Amniotic epithelial cell (primary cell): ENCODE measurements at places on chromosomes 4 and X.

- peak; percentile 7 for DNase-seq
Measured at GRCh38 chr4:139042981-139043460, 27.4 kb downstream of the NOCT start.

GRCh38 chrX:150772150-150772970, 79.2 kb downstream of the MTMR1 start:
- peak; percentile 46 for DNase-seq

DNA sequence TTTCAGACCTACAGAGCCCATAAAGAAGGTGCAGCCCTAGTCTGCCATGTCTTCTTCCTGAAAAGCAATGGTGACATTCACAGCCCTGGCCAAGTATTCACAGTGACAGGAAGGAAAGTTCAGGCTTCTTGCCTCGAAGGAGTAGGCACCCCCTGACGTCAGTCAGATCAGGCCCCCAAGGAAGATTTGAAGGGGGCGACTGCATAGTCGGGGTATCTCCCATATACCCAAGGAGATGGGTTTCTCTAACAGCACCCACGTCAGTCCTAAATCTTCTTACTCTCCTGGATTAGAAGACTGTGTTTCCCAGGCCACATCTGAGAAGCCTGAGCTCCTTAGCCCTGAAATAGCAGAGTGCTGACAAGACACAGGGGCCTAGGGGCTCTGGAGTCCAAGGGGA, at the start of gene PPEF2:
Gene PPEF2 (minus strand): TSS at position 101 of the 400 bp plus-strand sequence. CDS start 6,127 bp downstream, outside the sequence.
- no peak for DNase-seq

DNA sequence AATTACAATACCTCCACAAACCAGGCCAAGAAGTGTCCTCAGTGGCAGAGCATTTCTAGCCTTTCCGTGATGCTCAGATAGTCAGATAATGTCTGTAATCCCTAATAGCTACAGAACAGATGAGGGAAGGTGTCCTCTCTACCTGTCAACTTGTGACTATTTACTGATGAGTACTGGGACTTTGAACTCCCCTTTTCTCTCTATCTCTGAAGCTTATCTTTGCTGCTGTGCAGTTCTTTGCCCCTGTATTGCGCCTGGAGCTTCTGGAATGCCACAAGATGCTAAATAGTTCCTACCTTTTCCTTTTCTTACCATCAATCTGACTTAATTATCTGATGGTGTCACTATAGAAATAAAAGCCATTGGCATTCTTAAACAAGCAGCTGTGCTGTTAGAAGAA, 30.5 kb downstream of the FGF2 start:
- DNase-seq = no peak

DNA sequence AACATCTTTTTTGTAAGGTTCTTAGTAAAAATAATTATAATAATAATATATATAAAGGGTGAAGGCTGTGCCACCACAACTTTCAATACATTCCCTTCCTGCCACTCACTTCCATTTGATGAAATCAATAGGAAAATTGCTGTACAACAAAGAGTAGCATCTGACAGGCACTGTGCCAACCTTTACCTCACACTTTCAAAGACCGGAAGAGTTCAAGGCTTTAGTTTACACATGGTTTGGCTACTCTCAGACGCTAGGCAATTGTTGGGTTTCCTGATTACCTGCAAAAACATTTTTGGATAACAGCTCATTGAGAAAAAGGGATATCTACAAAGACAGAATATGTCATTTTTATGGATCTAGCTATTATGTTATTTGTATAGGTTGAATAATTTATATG, 5.5 kb upstream of the ING2 start:
- DNase-seq = no peak

GRCh38 chr4:5192271-5192670, 141.0 kb downstream of the STK32B start:
- no peak for DNase-seq

DNA sequence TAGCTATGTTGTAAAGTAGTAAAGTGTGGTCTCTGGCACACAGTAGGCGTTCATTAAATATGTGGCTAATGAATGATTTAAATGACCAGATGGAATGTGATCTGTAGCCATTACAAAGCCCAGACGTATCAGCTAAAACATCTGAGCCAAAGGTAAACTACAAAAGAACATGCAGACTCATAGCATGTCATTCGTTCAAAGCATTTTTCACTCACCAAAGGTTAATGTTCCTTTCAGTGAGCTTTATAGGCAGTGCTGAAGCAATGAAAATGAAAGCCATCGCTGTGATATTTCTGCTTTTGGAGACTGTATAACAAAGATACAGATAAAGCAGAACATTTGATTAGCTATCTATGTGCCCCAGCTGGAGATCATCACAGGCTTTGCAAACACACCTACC, 50.5 kb downstream of the F9 start:
- DNase-seq = no peak

DNA sequence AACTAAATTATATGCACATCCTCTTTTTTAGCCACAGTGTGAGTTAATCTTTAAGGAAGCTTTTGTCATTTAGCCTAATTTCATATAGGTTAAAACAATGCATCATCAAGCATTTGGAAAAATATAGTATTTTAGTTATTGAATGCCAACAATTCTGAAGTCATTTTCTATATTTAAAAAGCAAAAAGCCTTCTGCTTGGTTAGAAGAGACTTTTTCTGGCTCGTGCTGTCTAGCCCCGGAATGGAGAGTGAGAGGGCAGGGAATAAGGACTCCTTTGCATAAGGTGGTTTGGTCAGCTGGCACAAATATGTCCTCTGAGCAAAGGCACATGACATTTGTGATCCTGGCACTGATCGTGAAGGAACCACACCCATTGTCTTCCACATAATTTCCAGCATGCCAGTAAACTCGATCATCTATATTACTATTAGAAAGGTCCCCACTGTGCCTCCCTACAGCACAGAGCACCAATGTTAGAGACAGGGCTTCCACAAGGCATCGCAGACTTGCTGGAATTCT, 393.7 kb upstream of the INTU start:
- DNase-seq = no peak

GRCh38 chrX:55488593-55489313, 895 bp downstream of the USP51 start:
- DNase-seq = peak; percentile 55

GRCh38 chr4:27338530-27338929, 477.9 kb downstream of the STIM2 start:
- DNase-seq = no peak

GRCh38 chr4:152243896-152244595, 291.8 kb downstream of the FBXW7 start:
- DNase-seq = no peak

- DNase-seq = peak; percentile 59
Measured at GRCh38 chr4:148780426-148781005, 338.3 kb upstream of the NR3C2 start.

- no peak for DNase-seq
Measured at GRCh38 chrX:32868524-32868895, 342.8 kb downstream of the DMD start.

DNA sequence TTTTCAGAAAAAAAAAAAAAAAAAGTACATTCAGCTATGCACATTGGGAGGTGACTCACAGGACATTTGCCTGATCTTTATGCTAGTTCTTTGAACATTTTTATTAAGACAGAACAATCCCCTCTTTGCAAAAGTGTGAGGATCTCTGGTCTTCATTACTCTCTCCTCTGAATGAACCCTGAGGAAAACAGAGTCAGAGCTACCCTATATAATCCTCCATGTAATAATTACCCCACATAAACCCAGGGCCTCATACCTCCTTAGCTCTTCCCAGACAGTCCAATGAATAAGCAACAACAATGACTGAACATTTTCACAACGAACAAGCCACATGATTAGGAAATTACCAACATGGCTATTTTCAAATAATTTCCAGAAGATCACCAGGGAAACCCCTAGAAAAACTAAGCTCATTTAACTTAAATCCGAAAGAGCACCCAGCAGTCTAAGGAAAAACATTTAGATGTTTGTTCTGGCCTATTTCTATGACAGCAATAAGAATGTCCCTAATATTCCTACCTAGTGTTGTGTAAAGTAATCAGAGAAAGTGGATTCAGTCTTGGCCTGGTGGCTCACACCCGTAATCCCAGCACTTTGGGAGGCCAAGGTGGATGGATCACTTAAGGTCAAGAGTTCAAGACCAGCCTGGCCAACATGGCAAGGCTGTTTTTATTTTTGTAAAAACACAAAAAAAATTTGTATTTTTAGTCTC, 37.8 kb downstream of the TBC1D9 start:
- peak; percentile 89 for DNase-seq

GRCh38 chr4:6527683-6528595, 47.0 kb upstream of the MAN2B2 start:
- no peak for DNase-seq

DNA sequence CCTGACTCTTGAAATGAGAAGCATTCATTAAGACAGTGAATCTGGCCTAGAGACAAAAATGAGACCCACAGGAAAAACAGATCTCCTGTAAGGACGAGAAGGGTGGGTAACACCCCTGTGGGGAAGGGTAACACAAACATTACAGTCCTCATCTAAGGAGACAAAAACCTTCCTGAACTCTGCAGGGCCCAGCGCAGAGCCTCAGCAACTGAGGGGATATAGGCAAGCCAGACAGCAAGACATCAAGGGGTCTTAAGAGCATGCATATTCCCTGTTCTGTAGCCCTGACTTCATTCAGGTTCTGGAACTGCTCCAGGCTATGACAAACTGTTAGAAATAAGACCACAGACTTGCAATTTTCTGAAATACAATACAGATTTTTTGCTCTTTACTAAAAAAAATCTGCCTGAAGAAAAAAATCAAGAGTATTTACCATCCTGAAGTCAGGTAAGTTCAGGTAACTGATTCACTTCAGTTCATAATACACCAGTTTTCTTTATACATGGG, 15.5 kb downstream of the COX18 start:
- DNase-seq = peak; percentile 34

DNA sequence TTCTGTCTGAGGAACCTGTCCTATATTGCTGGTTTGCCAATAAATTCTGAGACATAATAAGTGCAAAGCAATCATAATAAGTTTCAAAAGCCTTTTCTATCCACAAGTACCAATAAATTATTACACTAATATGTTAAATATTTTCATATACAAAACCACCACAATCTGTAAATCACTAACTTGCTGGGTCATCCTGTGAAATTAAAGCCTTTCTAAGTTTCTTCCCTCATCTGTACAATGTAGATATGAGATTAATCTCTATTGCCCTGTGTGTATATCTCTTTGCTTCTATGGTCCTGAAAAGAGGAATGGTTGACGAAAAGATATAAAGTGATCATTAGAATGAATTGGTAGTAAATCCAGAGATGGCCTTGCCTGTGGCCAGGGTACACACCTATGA, 231.6 kb downstream of the NR3C2 start:
- no peak for DNase-seq

- DNase-seq = no peak
Measured at GRCh38 chrX:12349201-12349600, 210.9 kb downstream of the FRMPD4 start.

- no peak for DNase-seq
Measured at GRCh38 chrX:127490000-127490399, 562.2 kb downstream of the ACTRT1 start.

DNA sequence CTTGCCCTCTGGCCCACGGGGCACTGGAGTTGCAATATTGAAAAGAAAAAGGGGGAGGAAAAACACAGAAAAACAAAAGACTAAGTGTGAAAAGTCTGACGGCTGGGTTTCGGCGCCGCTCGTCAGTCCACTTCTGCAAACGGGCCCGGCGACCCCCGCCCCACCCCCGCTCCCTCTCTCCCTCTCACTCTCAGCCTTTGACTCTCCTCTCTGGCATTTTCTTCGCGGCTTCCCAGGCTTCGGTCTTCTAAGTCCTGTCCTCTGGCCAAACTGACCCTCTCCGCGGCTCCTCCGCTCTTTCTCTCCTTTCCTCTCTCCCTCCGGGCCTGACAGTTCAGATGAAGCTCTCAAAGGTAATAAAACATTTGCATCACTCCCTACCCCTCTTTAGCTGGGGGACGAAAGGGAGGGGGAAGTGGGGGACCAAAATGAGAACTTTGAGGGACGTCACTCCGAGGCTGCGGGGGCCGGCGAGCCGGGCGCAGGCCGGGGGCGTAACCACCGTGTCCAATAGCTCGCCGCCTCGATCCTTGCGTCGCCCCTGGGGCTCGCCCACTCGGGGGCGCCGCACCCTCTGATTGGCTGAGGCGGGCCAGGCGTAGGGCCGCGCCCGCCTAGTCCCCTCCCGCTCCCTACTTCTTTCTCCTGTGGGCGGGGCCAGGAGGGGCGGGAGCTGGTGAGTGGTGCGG, at the start of gene NKX6-1:
Gene NKX6-1 (minus strand): TSS at position 358 of the 689 bp plus-strand sequence. CDS start 1,064 bp downstream, outside the sequence.
- DNase-seq = peak; percentile 25

- no peak for DNase-seq
Measured at GRCh38 chrX:39954851-39955250, 142.9 kb downstream of the BCOR start.
